Muscle of arm (tissue), 14 donors: ENCODE measurements at places on chromosomes 12 and 14.

- no peak for DNase-seq
These were observed 380.1 kb downstream of the RAD51B start for GRCh38 chr14:68199554-68200151.

DNA sequence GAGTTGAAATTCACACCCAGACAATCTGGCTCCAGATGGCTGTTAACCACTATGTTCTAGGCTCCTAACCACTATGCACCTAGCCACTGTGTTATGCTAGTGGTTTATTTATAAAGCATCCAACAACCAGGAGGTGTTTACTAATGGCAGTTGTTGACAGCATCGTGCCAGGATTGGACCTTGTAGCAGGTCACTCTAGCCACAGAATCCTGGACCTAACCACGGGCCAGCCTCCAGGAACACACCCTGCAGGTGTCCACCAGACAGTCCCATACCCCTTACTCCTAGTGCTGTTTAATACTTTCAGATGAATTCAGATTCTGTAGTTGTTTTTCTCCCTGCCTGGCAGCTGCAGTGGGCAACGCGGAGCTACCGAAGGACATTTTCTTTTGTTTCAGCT lies 109.4 kb upstream of the MYL2 start:
- DNase-seq: no peak

GRCh38 chr14:55592436-55592835 lies 12.4 kb downstream of the KTN1 start:
- no peak for DNase-seq

DNA sequence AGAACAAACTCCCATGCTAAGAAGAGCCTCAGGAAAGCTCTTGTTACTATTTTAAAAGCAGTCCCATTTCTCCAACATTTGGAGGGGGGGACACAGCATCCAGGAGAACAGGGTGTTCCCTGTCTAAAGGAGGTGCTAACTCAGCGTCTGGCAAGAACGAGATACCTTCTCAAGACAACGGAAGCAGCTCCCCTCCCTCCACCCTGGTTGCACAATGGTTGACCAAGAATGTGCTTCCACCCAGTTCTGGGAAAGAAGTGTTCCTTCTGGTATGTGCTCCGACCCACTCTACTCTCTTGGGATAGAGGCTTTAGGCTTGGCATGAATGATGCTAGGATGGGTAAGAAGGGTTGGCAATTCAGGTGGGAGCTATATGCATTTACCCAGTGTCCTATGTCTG lies 1.5 kb upstream of the KRT6A start:
- no peak for DNase-seq

DNA sequence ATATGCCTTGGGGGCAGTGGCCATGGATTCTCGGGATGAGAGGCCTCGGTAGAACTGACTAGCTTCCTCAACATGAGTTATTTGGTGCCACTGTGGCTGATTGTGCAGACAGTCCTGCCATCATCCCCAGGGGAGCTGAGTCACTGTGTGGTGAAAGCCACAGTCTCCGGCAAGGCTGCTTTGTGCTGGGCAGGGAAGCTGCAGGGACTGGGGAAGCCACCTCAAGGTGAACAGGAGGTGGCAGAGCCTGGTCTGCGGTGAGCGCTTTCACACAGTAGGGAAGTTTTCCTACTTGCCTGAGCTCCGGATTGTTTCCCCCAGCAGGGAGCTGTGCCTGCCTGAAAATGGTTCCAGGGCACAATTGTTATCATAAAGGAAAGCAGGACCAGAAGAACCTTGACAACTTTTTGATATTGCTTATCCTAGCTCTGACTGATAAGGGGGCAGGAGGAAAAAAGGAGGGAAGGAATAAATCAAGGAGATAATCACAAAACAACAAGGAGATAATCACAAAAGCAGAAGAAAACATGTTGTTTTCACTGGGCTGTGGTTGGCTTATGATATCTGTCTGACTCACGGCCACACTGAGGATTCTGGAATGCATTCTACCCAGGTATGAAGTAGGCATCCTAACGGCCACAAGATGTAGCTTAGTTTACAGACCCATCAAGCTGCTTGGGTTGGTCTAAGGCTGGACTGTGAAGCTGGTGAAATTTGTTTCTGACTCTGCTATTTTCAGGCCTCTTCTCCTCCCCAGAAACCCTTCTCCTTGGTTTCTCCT lies 32.2 kb upstream of the GNG2 start:
- DNase-seq: no peak

DNA sequence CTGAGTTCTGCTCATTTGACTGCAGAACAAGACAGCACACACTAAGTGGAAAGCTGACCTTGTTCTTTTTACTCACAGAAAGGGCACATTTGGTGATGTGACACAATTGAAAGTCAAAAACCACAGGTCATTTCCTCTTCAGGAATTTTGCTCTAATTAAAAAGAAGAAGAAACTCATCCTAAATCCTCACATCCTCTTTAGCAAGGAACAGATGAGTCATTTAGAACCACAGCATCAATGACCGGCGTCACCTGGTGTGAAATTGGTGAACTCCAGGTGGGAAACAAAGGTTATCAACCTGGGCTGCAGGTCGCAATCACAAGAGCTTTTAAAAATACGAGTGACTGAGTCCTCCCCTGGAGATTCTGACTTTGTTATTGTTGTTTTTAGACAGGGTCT lies 2.9 kb upstream of the RNU6-8 start:
- no peak for DNase-seq

DNA sequence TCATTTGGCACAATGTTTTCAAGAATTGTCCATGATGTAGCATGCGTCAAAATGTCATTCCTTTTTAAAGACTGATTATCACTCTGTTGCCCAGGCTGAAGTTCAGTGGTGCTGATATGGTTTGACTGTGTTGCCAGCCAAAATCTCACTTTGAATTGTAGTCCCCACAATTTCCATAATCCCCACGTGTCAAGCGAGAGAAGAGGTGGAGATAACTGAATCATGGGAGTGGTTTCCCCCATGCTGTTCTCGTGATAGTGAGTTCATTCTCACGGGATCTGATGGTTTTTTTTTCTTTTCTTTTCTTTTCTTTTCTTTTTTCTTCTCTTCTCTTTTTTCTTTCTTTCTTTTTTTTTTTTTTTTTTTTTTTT lies 21.8 kb upstream of the LRRK2 start:
- no peak for DNase-seq

GRCh38 chr14:59123975-59124374 lies 64.5 kb upstream of the DAAM1 start:
- DNase-seq: no peak

DNA sequence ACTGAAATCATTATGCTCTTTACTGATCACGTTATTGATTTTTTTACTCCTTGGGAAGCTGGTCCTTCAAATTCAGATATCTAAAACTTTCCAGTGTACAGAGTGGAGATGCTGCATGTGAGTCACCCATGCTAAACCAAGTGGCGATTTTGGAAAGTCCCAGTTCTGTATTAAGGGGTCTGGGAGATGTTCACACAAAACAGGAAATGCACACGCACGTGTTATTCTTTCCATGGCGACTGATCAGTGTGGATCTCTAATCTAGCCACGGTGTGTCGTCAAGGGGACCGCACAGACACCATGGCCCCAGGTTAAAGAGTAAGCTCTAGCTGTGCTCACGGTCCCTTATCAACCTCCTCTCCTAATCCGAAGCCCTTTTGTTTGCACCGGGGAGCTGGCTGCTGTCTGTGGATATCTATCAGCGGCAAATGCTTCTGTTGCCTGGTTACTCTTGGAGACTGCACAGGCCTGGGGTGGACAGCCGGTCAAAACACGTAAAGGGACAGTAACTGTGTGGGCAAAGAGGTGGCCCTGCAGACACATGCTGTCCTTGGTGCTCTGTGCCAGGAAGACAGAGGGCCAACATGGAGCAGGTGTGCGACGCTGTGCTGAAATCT lies 96.6 kb downstream of the RIMBP2 start:
- DNase-seq: no peak

DNA sequence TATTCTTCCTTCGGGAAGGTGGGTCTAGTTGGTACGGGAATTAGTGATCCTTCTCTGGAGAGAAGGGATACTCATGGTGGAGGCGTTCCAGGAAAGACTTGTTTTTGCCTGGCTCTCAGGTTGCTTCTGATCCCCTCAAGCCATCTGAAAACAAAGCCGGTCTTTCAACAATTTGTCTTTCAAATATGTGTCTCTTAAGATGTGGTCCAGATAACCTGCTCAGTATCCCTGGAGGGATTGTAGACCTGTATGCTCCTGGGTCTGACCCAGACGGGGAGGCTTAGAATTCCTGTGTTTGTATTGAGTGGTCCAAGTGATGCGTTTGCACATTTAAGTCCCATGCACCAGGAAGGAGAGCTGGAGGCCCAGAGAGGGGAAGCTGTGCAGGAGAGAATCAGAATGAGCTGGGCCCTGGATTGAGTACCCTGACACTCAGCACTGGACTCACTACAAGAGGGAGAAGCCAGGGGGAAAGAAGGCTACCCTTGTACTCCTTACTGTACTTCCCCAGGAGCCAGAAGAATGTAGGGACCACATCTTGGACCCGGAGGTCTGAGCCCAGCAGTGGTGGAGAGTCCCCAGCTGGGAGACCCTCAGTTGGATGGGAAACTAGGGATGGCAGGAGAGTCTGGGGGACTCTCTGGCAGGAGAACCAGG lies 40.4 kb downstream of the ERH start:
- no peak for DNase-seq

GRCh38 chr12:4302881-4303280 lies 18.1 kb upstream of the TIGAR start:
- DNase-seq: no peak

- no peak for DNase-seq
These were observed 17.5 kb upstream of the FAR2 start for GRCh38 chr12:29131539-29131938.

DNA sequence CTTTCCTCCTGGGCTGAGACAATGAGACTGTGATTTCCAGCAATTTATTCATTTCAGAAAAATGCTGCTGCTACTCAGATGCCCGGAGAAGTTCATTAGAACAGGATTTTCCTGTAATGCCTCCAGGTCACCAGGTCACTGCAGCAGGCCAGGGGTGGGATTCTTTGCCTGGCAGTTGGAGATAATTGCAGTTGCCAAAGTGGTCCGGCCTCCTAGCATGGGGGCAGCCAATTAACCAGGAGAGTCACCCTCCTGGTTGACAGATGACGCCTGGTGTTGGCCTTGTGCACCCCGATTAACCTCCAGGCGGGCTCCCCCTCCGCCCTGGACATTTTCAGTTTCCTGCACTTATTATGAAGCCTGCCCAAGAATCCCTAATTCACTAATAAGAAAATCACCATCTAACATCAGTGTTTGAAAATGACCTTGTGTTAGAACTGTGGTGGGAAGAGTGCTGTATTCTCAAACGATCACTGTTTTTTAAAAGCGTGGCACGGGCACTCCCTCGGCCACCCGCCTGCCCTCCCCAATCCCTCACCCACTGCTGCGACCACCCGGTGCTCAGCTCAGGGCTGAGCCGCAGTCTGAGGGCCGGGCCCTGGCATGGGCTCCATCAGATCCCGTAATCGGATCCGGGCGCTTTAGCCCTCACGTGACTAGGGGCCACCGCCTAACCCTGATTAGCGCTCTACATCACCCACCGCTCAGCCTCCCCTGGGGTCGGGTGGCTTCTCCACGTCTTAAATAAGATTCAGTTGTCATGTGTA lies 12.9 kb downstream of the RIMBP2 start:
- DNase-seq: no peak

DNA sequence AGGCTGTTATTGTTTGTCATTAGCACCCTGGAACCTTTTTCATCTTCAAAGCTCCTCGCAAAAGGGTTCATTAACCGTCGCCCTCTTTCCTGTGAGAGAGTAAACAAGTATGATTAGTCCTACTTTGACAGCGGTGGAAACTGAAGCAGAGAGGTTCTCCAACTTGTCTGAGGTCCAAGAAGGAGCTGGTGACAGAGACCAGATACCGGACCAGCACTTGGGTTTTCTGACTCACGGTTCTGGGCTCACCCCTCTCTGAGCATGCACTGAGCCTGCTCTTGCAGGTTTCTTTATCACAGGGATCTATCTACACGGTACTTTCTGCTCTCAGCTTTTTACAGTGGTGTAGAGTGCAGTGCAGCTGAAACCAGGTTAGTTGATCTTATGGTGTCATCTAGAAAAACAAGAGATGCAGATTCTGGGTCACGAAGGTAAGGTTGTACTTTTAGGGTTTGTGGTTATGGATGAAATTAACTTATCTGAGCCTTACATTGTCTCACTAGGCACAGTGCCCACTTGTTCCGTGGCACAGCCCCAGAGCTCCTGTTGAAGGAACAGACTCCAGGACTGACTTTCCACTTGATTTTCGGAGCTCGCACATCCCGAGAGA lies 62.1 kb downstream of the PPP2R5C start:
- no peak for DNase-seq

DNA sequence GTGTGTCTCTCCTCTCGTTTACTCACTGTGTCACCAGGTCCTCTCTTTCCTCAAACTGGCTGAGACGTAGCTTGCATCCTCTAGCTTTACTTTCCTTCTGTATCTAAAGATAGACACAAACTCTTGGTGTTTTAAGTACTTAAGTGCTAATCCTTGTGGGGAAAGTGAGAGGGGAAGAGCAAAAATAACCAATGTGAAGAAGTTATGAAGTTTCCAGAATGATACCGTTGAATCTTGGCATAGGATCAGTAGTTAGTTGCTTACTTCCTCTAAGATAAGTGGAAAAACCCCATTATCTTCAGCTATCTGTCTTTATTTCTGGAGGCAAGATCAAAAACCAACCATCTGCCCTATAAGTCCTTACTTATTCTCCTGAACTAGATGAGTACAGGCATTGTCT lies 10.6 kb downstream of the FAR2 start:
- DNase-seq: no peak

- DNase-seq: no peak
These were observed 560.5 kb downstream of the BCL11B start for GRCh38 chr14:98711453-98711852.

- DNase-seq: no peak
These were observed 1.2 kb upstream of the HIGD1C start for GRCh38 chr12:50951112-50951511.

GRCh38 chr14:30185832-30186231 lies 258.2 kb upstream of the PRKD1 start:
- DNase-seq: no peak

- no peak for DNase-seq
These were observed 52.7 kb downstream of the BCAT1 start for GRCh38 chr12:24896171-24896570.

GRCh38 chr12:71299541-71300376 lies 139.8 kb upstream of the LGR5 start:
- DNase-seq: no peak

DNA sequence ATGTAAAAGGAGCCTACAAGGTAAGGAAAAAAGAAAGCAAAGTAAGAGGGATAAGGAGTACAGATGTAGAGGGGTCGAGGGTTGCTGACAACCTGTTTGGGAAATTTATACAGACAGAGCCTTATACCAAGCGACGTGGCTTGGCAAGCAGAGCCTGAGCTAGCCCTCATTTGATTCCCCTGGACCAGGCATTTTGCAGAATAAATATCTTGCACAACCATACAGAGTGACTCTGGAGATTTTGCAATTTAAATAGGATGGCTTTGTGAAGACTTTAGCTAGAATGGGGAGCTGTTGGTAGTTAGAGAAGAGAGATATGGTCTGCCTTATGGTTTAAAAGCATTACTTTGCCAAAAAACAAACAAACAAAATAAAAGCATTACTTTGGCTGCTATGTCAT lies 11.1 kb upstream of the ANO6 start:
- no peak for DNase-seq

GRCh38 chr12:71071536-71072097 lies 86.2 kb downstream of the TSPAN8 start:
- DNase-seq: no peak
